ENCODE measurements at places on chromosomes 7 and 10. TPM values are rescaled to one million over a fixed set of nuclear protein-coding genes. Genes with fewer than 3 reads are reported as not detected.

DNA sequence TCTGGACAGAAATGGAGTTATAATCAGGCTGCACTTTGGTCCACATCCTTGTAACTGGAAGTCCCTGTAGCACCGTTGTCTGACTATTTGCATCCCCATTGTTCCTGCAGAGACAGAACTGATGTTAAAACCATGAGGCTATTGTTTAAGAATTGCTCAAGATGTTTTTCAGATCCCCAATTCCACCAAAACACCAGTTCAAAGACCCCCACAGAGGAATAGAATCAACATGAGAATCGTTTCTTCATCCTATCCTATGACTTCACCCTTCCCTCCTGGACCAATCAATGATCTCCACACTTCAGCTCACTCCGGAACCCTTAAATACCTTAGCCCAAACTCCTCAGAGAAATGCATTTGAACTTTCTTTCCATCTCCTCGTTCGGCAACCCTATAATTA is 57.1 kb upstream of the GRID1 start:
- DNase-seq: no peak

Gene SPDYE9
- polyA plus RNA-seq: 0.16 TPM

Gene NKX2-3
- not detected for polyA plus RNA-seq

DNA sequence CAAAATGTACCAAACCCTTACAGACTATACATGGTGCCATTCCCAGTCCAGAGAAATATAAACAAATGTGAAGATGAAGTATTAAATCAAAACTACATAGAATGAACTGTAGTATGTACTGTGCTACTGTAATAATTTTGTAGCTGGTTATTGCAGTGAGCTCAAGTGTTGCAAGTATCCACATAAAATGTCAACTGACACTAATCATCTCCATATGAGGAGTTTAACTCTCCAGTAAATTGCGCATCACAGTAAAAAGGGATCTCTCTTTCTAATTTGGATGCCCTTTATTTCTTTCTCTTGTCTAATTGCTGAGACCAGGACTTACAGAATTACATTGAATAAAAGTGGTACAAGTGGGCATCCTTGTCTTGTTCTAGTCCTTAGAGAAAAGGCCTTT is 165.5 kb downstream of the CPED1 start:
- DNase-seq: no peak

- DNase-seq: no peak
These were observed 130.9 kb upstream of the MBL2 start for GRCh38 chr10:52903397-52903938.

DNA sequence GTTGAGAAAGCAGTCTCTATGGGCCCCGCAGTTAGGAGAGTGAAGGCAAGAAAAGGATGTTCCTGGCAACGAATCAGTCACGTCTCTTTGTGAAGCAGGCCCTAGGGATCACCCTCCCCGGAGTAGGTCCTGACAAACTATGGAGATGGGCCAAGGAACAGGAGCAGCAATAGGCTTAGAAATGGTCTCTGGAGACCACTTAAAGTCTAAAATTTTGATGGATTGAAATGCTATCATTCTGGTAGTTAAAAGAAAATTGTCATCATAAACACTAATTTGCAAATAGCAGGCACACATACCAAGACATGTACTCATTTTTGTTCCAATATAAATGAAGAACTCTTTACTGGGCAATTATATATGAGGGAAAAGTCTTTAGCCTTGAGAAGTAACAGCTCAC is 123.5 kb downstream of the ITGB8 start:
- DNase-seq: no peak

GRCh38 chr7:47337531-47337930 is 244.4 kb downstream of the TNS3 start:
- DNase-seq: no peak

DNA sequence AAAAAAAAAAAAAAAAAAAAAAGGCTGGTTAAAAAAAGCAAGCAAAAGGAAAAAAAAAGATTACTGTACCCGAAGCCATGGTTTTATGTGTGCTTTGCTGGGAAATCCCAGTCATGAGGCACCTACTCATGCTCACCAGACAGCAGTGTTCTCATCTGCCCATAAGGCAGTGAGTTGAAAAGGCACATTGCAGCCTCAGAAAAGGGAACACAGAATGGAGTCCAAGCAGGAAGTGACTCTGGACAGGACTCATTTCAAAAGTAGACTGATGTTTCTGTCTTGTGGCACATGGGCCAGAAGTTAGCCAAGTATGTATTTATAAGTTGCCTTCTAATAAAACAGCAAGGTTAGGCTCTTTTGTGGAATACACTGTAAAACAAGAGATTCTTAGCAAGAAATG is 40.2 kb downstream of the PDSS1 start:
- no peak for DNase-seq

Gene NRBF2
- 27.1 TPM for polyA plus RNA-seq

Gene INMT
- polyA plus RNA-seq: 1.4 TPM

GRCh38 chr7:121214657-121215056 is 114.1 kb upstream of the WNT16 start:
- no peak for DNase-seq

- no peak for DNase-seq
These were observed 74.9 kb downstream of the VWC2 start for GRCh38 chr7:49848211-49848841.

GRCh38 chr10:79249186-79250121 is 97.8 kb upstream of the PPIF start:
- no peak for DNase-seq

Gene WASHC2C
- 52.7 TPM for polyA plus RNA-seq

DNA sequence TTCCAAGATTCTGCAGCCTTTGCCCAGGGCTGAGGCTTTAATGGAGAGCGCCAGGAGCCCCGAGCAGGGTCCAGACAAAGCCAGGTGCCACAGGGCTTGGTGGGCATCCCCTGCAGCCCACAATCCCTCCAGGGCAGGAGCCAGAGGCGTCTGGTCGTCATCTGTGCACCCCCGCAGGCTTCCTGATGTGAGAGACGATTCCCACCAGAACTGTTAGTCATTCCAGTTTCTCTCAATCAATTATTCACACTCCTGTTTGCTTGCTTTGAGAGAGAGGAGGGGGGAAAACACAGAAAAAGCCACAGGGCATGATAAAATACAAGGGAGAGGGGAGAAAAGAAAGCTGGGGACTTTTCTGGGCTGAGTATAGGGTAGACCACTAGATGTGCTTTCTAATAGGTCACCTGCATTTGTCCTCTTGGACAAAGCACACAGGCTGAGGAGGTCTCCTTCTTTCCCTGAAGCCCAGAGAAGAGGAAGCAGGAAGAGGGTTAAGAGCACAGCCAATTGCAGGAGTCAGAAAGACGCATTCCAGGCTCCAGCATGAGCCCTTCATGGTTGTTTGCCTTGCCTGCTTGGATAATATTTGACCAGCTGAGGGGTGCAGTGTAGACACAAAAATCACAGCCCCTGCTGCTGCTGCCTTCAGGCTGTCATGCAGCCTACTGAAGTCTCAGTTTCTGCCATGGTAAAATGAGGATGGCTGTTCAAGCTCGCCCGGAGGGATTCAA is 194.4 kb downstream of the PLXNA4 start:
- no peak for DNase-seq
